Left renal cortex interstitium (tissue), 4 donors: ENCODE measurements at places on chromosomes 1 and 21.

DNA sequence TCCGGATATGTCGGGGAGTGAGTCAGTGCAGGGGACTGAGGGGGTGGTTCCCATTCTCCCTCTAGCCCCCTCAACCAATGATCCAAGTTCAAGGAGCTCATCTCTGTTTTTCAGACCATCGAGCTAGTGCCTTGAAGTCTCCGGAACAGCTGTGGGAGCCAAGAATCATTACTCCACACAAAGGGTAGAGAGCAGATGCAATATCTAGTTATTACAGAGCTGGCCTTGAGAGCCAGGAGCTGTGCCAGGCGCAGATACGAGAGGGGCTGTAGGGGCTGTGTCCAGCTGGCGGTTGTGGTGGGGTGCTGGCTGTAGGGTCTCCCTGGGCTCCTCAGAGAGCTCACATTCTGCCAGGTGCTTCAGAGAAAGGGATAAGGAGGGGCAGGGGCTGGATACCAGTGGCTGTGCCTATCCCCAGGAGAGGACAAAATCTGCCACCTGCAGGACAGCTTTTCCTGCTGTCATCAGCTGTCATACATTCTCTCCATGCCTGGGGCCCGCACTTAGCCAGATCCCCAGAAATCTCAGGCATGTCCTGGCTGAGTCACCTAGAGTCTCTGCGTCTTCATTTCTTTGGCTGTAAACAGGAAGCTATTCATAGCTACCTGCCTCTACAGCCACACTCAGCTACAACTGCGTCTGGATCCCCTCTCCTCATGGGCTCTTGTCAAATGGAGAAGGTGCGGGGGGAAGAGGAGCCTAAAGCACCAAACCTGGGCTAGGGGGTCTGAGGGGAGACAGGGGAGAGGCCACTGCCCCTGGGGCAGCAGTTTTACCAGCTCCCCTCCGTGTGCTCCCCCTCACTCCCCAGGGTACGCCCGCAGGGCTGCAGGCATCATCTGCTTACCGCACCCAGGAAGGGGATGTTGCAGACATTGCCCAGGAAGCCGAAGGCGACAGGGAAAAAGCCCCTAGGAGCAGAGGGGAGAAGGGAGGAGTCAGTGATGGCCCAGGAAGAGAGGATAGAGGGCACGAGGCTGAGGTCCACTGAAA, 2.4 kb upstream of the KISS1 start:
- DNase-seq = no peak

- no peak for DNase-seq
Measured at GRCh38 chr1:184471686-184472085, 84.9 kb downstream of the C1orf21 start.

DNA sequence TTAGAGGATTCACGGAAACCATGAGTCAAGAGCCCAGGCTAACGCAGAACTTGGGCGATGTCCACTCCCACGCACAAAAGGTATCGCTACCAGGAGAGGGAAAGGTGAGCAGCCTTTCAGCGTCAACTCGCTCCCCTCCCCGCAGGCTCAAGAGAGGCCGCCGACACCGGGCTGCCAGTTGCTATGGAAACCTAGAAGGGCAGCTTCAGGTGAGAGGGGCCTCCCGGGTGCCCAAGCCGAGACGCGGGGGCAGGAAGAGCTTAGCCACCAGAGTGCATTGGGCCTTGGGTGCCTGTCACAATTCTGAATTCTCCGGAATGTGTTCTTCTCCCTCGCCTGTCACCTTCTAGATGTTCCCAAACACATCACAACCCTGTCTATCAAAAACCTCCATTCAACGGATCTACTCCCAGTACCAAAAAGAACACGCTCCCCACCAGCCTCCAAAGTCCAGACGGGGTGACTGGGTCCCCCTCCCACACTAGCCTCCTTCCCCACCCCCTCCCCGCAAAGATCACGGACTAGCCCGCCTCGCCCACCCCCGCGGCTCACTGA, 694 bp downstream of the MEAF6 start:
- DNase-seq = no peak

DNA sequence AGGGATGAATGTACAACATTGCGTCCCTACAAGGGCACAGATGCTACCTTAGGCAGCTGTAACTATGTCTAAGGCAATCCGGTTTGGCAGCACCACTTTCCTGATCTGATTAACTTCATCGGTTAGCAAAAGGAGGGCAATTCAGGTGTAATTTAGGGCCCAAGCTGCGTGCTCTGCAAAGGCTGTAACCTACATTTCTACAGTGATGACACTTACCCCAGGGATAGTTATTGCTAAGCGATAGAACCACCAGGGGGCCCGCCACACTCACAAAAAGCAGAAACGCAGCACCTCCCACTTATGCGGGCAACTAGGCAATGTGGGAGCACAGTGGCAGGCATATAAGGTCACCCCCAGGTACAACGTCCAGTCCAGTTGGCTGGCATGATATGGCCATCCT, 113.5 kb downstream of the GDAP2 start:
- no peak for DNase-seq

GRCh38 chr1:17640393-17640792, 100.9 kb downstream of the ARHGEF10L start:
- no peak for DNase-seq

DNA sequence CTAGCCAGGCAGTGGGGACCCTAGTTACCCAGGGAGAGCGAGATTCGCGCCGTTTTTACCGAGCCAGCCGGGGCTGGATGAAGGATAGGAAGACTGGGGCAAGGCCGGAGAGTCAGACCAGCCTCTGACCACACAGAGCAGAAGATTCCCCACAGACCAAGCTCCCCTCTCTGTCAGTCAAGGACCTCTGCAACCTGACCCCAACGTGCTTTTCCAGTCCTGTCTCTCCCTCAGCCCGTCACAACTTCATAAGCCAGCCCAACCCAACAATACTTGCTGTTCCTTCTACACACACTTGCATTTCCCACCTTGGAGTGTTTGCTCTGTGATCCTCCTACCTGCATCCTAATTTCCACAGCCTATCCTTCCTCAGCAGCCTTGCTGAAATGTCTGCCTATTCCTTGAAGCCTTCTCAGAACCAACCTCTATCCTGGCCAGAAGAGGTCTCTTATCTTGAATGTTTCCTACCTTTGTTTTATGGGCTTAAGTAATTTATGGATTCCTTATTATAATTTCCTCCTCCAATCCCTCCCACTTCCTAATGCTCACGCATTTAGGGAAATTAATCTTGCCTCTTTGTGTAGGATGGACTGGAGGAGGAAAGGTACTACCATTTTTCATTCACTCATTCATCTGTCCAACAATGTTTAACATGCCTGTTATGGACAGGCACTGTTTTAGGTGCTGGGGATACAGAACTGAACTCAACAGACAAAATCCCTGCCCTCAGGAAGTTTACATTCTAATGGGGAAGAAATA, at the start of gene GSTM3:
Gene GSTM3, minus strand, starts transcription at position 424 of the 759 bp plus-strand sequence. CDS start 751 bp downstream, outside the sequence.
- DNase-seq = no peak

- no peak for DNase-seq
Measured at GRCh38 chr1:40130892-40131291, 30.3 kb upstream of the RLF start.

- no peak for DNase-seq
Measured at GRCh38 chr1:195584870-195585624, 1023.2 kb downstream of the KCNT2 start.

GRCh38 chr1:105373681-105374080, 1624.0 kb downstream of the AMY1C start:
- DNase-seq = no peak

DNA sequence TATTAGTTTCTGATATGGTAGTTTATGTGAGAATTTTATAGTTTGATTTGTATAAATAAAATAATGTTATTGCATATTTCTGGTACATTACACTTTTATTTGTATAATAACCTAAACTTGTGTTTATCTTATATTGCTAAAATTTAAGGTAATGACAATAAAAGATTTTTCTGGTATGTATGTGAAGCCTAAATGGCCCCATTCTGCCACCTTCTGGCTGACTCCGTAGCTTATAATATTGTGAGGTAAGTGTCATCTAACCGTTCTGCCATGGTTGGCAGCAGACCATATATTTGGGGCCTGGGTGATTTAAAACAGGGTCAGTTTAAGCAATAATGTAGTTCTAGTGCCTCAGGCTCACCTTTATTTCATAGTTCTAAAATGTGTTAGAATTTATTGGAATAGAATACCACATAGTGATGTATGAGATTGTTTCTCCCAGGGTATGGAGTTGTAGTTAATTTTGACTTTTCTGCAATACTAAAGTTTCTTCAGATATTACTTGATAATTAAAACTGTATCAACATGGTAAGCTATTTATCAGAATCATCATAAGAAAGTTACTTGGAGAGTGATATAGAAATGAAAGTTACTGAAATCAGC, 21.2 kb upstream of the PRKACB start:
- DNase-seq = no peak

DNA sequence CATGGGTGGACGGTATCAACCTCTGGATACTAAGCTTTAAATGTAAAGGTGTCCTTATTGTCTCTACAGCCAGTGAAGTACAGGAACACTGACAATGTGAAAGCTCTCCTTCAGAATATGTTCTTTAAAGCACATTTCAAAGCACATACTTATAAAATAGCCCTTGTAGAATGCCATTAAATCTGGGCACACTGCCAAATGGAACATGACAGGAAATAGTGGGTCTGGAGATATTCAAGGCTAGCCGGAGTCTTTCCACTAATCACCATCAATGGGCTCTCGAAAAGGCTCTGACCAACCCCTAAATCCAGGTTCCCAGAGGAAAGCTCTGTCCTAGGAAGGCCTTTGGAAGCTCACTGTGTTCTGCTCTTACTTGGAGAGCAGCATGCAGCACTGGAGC, 46.6 kb downstream of the PLD5 start:
- DNase-seq = no peak

GRCh38 chr1:117077267-117077666, 17.1 kb downstream of the TTF2 start:
- no peak for DNase-seq

GRCh38 chr1:86641318-86641717, 63.1 kb upstream of the SH3GLB1 start:
- no peak for DNase-seq

- no peak for DNase-seq
Measured at GRCh38 chr1:3466366-3467075, 12.1 kb downstream of the ARHGEF16 start.

- DNase-seq = peak; percentile 71
Measured at GRCh38 chr1:184191181-184191621, 139.7 kb downstream of the TSEN15 start.

- DNase-seq = no peak
Measured at GRCh38 chr1:206512851-206513180, 5.5 kb downstream of the RASSF5 start.

DNA sequence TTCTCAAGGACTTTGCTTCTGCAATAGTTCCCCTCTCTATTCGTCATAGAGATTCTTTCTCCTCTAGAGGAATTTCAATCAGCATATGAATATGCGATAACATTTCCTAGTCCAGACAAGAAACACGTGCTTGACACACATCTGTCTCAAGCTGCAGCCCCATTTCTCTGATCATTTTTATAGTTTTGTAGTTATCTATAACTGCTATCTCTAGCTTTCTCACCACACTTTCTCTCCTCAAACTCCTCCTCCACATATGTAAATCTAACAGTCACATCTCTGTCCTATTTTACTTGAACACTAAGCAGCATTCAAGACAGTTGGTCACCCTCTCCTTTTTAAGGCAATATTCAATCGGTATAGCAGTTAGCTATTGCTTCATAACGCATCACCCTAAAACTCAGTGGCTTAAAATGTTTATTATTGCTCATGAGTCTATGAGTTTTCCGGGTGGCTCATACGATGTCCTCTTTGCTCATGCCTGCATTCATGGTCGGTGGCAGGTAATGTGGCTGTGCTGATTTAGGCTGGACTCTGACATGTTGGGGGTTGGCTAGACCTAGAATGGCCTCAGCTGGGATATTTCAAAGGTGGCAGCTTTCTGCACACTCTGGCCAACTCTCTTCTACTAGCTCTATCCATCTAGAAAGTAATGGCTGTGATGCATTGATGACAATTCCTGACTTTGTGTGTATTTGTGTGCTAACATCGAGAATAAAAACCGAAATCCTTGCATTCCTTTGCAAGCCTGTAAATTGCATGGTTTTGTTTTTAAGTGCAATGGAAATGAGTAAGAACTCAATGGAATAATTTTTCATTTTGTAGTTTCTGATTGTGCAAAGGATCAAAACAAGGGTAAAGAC, 20.6 kb downstream of the ATP6V1G3 start:
- DNase-seq = no peak

- no peak for DNase-seq
Measured at GRCh38 chr1:229131243-229132105, 139.4 kb upstream of the RAB4A start.

- no peak for DNase-seq
Measured at GRCh38 chr1:112509005-112509659, 367 bp downstream of the WNT2B start.

DNA sequence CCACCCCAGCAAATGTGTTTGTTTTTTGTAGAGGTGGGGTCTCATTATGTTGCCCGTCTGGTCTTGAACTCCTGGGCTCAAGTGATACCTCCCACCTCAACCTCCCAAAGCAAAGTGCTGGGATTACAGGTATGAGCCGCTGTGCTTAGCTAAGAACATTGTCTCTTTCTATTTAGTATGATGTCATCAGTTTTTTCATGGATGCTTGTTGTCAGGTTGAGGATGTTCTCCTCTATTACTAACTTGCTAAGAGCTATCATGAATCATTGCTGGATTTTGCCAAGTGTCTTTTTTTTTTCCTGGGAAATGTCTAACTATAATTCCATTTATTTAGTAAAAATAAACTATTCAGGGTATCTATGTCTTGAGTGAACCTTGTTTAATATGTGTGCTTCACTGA, 19.0 kb upstream of the MPC2 start:
- DNase-seq = no peak

DNA sequence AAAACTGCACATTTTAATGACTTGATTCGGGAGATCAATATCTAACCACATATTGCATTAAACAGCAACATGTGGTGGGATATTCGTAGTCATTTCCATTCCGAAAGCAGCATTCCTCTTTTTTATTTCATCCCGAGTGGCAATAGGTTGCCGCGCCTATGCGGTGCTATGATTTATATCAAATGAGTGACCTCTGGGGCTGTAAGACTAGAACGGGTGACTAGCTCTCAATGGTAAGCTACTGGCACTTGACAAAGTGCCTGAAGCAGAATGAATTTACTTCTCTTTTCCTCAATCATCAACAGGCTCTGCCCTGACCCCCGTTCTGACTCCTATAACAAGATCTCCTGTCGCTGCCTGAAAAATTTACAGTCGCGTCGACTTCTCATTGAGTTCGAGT, 162.3 kb downstream of the ZNF281 start:
- no peak for DNase-seq

DNA sequence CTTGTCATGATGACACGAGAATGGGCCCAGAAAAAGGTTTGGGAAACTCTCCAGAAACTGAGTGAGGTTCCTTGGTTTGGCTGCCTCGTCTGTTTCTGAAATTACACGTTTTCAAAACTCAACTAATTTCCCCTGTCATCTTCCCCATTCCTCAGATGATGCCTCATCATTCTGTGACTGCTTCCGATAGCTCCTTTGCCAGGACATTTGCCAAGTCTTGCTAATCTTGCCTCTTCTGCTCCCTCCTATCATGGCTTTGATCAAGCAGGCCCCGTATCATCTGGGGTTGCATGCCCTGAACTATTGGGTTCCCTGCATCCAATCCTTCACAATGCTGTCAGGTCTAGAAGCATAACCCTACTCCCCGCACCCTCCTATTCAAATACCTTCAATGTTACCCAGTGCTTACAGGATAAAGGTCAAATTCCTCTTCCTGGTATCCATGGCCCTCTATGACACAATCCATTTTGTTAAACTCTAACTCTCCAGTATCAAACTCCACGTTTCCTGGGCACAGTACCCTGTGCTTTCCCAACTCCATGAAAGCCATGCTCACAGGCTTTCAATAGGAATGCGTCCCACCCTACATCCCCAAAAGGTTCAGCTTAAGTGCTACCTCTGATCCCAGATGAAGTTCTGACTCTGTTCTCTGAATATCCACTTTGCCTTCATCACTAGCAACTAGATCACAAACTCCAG, 22.2 kb upstream of the TMEM200B start:
- DNase-seq = no peak
